ENCODE measurements at places on chromosomes 6 and 20.

- no peak for DNase-seq
These were observed 6.8 kb upstream of the TBX18 start for GRCh38 chr6:84771125-84771755.

GRCh38 chr6:10505529-10505928, 15.6 kb upstream of the GCNT2 start:
- DNase-seq: no peak

- DNase-seq: peak; percentile 82
These were observed 185.8 kb upstream of the TENT5A start for GRCh38 chr6:81938014-81938856.

- DNase-seq: no peak
These were observed 398.9 kb upstream of the SULF2 start for GRCh38 chr20:48184229-48184628.

DNA sequence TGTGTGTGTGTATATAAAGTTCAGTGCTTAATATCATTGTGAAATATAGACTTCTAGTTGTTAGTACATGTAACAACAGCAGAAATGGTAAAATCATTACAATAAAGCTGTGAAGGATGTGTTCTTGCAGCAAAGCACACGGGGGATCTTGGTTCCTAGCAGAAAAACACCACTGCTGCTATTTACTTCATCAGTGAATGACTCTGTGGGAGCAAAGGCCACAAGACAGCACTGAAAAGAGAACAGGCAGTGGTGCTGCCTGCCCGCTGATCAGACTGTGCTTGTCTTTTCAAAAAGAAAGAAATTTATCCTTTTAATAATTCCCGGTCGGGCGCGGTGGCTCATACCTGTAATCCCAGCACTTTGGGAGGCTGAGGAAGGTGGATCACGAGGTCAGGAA, 689.9 kb upstream of the CITED2 start:
- no peak for DNase-seq

DNA sequence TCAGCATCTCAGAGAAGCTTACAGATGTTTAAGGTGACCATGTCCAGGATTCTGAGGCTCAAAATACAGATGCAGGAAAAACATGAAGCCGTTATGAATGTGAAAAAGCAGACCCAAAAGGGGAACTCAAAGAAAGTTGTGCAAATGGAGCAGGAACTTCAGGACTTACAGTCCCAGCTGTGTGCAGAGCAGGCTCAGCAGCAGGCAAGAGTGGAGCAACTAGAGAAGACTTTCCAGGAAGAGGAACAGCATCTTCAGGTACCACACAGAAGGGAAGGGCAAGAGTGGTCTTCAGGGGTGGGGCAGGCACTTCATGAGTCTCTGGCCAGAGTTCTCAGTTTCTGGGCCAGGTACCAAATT, 15.2 kb downstream of the RNF8 start:
- DNase-seq: no peak

- DNase-seq: no peak
These were observed 1.1 kb upstream of the AFDN start for GRCh38 chr6:167825332-167826229.

DNA sequence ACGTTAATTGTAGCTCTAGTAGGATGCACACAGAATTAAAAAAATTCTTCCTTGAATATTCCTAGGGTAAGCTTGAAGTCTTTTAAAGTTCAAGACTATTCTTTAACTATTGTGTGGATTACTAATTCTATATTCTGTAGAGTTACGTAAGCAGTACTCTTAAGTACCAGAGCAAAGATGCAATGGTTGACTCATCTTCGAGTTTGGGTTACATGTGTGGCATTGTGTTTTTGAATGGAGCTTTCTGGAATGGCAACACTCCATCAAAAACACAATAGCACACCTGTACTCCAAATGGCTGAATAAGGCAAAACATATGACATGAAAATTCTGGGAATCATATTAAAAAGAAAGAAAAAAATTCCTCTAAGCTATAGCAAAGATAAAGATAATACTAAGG, 33.5 kb upstream of the CEP162 start:
- DNase-seq: no peak

- no peak for DNase-seq
These were observed 544 bp upstream of the KHDC1 start for GRCh38 chr6:73263570-73263909.

DNA sequence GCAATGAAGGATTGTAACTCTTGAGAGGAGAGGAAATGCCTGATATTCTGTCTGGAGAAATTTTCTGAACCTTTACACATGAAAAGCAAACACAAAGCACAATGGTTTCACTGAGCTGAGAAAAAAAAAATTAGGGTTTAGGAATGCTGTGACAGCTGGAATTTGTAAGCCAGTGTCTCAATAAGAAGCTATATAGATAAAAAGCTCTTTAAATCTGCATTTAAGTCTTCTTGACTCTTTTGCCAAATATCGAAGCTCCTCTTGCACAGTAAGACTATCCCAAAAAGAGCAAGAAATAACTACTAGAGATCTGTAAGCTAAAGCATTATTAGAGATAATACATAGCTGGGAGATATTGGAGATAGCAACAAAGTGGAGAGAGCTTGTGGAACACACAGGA, 1334.0 kb upstream of the CITED2 start:
- no peak for DNase-seq

- no peak for DNase-seq
These were observed 175.6 kb upstream of the PDE7B start for GRCh38 chr6:135675862-135676261.

DNA sequence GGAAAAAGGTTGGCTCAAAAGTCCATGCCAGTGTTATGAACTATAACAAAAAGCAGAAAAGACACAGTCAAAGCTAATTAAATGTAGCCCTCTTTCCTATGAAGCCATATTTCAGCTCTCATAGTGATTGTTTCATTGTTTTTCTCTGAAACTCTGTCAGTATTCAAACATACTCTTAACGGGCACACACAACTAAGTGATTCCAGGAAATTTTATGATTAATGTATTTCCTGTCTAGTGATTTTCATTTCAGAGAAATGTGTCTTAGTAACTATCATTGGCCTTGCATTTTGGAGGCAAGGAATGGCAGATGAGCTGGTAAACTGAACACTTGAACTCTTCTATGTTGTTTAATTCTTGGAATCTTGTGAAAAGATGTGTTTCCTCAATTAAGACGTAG, 68.0 kb downstream of the CLVS2 start:
- no peak for DNase-seq

- DNase-seq: no peak
These were observed 113.6 kb downstream of the ARID1B start for GRCh38 chr6:156890627-156891314.

GRCh38 chr6:117550078-117550600, 52.2 kb downstream of the GOPC start:
- no peak for DNase-seq

GRCh38 chr6:26501482-26501986, 1.4 kb downstream of the BTN1A1 start:
- DNase-seq: no peak

DNA sequence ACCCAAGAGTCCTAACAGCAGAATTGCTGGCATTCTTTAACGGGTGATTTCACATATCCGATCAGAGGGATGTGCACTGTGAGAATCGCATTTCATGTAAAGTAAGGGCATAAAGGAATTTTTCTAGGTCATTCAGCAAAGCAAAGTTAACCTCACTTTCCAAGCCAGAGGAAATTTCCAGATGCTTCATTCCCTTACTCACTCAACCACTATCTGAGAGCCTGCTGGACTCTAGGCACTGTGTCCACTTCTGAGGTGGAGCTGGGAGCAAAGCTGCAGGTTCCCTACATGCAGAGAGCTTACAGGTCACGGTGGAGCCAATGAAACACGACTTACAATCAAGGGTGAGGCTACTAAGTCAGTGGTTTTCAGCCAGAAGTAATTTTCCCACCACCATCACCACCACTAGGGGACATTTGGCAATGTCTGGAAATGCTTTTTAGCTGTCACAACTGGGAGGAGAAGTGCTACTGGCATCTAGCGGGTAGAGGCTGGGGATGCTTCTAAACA, 34.5 kb upstream of the TSHZ2 start:
- DNase-seq: no peak

DNA sequence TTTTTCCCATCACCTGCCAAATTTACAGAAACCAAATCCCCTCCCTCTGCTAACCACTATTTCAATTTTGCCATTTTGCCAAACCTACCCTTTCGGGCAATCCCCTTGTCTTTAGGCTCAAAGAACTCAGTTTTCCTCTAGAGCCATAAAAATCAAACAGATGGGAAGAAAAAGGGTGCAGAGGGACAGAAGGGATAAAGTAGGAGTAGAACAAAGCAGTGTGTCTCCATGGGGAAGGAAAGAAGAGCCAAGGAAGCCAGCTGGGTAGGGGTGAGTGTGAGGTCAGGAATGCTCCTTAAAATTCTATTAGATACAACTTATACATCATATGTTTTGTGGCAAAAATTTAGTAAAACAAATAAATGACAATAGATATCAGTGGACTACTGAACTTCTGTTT, 316.5 kb downstream of the BTBD9 start:
- DNase-seq: no peak

DNA sequence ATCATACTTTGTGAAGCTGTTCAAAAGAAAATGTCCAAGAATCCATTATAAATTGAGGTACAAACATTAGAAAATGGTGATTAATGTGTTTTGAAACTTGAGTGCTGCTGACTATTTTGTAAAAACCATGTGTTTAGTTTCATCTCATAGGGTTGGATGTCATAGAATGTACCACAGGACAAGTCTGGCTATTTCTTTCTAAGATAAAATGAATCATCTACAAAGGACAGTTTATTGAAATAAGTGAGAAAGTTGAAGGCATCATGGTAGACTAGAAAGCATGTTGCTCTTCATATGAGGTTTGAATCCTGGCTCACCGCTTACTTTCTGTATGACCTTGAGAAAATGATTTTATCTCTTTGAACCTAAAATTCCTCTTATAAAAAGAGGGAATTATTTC, 29.2 kb upstream of the SMAP1 start:
- DNase-seq: no peak

DNA sequence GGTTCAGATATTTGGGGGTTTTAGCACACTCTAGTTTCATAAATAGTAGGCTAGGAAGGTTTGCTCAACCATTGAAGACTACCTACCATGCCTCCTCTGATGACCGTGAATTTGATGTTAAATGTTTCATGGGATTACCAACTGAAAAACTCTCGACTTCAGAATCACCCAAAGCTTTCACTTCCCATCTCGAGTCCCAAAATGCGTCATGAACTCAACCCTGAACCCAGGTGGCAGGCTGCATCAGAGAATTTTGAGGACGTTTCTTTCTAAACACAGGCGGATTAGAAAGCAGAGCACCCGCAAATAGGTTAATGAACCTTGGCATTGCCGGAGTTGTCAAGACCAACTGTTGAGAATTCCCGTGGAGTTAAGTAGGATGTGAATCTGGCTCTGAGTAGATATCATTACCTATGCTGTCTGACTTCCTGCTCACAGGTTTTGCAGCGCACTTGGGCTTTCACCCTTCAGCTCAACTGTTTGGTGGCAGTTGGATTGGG, 98.4 kb upstream of the ADTRP start:
- DNase-seq: no peak

- no peak for DNase-seq
These were observed 46.3 kb downstream of the GCLC start for GRCh38 chr6:53498649-53499048.

GRCh38 chr6:16578695-16579285, 182.5 kb downstream of the ATXN1 start:
- no peak for DNase-seq

DNA sequence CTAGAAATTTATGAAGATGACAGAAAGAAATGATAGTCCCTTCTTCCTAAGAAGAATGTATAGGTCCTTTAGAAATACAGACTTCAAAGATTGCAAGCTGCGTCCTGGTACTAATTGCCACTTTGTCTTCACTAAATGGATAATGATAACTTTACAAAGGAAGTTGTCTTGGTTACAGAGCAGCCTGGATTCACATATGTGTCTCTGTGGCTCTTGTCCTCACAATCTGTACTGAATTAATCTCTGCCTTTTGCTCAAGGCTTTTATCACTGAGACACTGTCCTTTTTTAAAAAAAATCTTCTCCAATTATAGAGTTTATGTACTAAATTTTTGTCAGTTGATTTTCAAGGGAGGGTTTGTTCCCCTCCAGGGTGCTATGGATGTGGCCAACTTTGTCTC, 17.5 kb upstream of the MRAP2 start:
- no peak for DNase-seq

- DNase-seq: no peak
These were observed 397.2 kb downstream of the BCKDHB start for GRCh38 chr6:80503660-80504059.

- no peak for DNase-seq
These were observed 3.5 kb downstream of the RING1 start for GRCh38 chr6:33211666-33212422.

DNA sequence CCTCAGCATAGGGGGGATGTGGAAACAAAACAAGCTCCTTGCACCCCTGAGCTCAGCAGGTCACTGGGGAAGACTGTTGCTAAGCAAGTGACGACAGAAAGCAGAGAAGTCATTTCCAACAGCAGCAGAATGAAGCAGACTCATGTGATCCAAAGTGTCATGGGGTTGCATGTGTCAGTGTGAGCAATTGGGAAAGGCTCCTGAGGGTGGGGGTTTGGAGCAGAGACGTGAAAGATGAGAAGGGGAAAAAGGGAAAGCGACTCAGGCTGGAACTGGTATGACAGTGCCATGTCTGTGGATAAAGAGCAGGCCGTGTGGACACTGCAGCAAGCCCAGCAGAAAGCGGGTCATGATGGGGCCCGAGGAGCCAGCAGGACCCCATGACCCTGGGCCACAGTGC, 363.9 kb downstream of the PREX1 start:
- DNase-seq: no peak

DNA sequence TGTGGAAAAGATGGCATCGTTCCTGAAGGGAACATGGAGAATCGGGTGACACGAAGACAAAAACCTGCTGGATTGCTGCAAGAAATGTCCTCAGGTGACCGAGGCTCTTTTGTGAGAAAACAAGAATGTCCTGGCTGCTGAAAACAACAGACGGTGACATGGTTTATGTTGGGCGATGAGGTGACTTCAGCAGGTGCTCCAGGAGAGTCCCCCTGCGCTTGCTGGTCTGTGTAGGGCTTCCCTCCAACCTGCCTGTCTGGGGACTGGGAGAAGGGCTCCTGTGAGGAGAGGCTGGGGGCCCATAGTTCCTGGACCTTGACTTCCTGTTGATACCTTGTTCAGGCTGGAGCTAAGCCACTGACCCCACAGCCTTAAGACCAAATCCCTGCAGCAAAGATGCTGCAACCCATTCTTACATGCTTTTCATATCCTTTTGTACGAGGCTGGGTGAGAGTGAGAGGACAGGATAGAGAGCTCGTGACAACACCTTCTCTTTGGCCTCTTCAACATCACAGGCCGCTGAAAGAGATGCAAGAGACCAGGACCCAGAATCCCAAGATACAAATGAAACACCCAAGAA, 134.8 kb downstream of the CD83 start:
- no peak for DNase-seq

DNA sequence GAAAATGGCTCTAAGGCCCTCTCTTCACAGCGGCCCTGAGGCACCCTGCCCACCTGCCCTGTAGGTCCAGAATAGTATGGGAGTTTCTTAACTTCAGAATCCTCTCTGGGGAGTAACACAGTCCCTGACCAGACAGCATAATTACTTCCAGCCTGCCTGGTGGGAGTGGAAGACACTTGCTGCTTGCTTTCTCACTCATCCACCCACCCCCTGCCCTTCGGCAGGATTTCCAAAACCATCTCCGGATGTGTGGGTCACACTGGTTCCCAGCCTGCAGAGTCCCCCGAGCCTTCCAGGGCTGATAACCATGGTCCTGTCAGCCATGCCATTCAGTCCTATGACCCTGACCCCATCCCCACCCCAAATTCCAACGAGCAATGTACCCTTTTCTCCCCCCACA, 5.4 kb downstream of the SLC29A1 start:
- no peak for DNase-seq

Data from fibroblast of skin of left biceps (primary cell).